ENCODE measurements at places on chromosomes 5 and 9. TPM values are rescaled to one million over a fixed set of nuclear protein-coding genes. Genes with fewer than 3 reads are reported as not detected.

DNA sequence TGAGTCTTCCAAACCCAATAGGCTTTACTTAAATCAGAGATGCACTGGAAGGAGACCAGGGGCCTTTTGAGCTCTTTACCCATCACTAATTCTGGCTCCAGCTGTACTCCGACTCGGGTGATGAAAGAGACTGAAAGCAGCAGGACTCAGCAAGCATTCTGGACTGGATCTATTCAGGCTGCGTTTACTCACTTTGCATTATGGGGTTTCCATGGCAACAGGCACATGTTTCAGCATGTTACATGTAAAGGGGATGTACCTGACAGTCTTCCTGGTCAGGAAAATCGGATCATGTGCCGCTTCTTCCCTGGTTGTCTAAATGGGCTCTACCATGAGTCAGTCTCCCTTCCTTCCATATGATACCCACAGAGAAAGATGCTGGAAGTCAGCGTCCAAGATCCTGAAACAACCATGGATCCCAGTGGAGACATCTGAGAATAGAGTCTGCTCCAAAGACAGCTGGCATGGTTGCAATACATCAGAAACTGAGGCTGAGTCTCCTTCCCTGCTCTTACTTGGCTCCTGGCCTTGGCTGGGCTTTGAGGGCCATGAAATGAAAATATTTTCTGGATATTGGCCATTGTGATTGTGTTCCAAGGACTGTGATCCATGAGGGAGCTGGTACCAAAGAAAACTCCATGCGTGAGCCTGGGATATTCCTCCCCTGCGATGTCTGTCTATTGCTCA, 102.5 kb upstream of the TNC start:
- no peak for DNase-seq

ANGPTL2 gene
- 22.2 TPM for total RNA-seq

CENPK gene
- 2.3 TPM for total RNA-seq

IL4 gene
- total RNA-seq = not detected

ANKRD55 gene
- total RNA-seq = 0.34 TPM

GRCh38 chr5:108436696-108437095, 54.8 kb upstream of the FBXL17 start:
- DNase-seq = no peak

DNA sequence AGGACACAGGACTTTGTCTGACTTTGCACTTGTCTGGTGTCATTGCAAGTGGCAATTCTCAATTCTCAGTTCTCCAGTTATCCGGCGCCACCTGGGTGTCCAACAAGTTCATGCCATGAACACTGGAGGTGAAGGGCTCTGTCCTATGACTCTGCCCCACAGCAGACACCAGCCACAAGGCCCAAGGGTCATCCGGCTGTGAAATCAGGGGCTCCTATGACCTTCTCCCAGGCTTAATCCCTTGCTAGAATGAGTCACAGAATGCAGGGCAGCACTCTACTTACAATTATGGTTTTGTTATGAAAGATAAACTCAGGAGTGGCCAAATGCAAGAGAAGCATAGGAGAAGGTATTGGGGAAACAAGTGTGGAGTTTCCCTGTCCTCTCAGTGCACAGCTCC, 392.0 kb downstream of the GADD45G start:
- DNase-seq = no peak

- DNase-seq = no peak
These were observed 60.8 kb upstream of the KLF9 start for GRCh38 chr9:70475211-70475610.

DNA sequence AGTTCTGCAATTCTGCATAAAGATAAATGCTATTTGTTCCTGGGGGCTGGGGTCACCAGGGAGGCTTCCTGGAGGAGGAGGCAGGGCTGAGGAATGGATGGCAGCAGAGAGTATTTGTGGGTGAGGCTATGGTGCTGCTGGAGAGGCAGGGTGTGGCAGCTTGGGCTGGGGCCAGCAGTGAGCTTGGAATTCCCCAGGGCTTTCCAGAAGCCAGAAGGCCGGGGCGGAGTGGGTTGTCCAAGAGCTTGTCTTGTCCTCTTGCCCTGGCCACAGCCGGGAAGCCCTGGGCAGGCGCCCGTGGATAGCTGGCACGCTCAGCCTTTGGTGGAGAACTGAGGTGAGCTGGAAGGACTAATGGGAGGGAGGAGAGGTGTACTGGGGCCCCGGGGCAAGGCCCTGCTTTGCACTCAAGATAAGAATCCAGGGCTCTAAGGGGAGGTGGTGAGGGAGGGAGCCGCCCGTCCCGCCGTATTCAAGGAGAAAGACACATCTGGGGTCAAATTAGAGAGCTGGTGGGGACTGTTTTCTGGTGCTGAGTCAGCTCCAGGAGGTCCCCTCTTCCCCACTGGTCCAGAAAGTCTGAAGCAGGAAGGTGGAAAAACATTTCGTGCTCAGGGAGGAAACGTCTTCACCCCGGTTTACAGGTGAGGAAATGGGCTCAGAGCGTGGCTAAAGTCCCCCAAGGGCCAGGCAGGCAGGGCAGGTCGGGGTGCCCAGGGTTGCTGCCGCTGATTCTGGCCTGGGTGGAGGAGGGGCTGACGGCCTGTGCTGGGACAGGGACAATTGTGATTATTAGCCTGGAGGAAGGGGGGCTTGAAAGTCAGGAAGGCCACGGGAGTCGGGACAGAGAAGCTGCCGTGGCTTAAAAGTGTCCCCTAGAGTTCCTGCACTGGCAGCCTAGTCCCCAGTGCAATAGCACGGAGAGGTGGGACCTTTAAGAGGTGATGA, 26.9 kb upstream of the CNOT6 start:
- no peak for DNase-seq

GRCh38 chr5:10493884-10494283, 52.2 kb downstream of the ROPN1L start:
- DNase-seq = no peak

DNA sequence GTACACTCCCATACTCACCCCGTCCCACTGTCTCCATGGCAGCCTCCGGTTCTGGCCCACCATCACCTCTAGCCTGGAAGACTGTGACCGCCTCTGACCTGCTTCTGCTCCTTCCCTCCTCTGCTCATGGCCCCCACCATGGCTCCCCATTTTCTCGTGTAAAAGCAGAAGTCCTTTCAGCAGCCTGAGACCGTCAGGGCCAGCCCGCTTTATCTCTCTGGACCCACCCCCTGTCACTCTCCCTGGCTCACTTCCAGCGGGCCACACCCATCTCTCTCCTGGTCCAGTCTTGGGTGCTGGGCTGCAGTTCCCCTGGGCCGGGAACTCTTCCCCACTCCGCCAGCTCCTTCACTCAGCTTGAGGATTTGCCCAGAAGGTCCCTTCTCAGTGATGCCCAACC, 96.0 kb upstream of the RUFY1 start:
- no peak for DNase-seq

DNA sequence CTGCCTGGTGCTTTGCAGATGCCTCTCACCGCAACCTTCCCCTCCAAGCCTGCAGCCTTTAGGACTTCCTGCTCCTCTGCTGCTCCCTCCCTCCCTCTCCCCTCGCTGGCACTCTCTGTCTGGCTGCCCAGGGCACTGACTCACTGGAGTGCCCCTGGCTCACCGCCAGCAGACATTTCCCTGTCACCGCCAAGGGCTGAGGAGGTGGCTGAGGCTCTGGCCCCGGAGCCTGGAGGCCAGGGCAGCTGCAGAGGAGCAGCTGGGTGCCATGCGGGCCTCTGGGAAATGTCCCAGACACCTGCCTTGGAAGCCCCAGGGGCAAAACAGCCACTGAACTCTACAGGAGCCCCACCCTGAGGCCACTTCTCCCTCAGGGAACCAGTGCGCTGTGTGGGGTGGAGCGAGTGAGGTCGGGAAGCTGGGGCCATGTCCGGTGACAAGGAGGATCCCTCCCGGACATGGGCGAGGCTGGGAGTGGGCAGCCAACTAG, 53.4 kb downstream of the TENT4A start:
- peak; percentile 93 for DNase-seq

Data from ureter (tissue), 1 donor.